ENCODE measurements at places on chromosomes 13 and 19.
A peak's percentile ranks its signal among the peaks of the same experiment; 100 is the strongest.

DNA sequence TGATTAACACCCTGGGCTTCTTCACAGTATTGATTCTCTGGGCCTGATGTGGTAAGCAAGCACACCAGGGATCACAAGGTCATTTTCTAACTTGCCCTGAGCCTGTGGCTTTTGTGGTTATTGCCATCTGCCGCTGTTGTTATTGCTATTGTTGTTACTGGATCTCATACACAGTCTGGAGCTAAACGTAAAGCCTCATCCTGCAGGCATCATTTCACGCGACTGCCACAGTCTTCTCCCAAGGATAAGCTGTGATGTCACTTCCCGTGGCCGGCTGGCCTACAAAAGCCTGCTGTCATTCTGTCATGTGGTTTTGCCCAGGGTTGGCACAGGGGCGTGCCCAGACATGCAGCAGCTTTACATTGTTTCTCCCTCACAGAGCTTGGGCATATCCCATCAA is 154.0 kb upstream of the GPR12 start:
- DNase-seq, result no peak

DNA sequence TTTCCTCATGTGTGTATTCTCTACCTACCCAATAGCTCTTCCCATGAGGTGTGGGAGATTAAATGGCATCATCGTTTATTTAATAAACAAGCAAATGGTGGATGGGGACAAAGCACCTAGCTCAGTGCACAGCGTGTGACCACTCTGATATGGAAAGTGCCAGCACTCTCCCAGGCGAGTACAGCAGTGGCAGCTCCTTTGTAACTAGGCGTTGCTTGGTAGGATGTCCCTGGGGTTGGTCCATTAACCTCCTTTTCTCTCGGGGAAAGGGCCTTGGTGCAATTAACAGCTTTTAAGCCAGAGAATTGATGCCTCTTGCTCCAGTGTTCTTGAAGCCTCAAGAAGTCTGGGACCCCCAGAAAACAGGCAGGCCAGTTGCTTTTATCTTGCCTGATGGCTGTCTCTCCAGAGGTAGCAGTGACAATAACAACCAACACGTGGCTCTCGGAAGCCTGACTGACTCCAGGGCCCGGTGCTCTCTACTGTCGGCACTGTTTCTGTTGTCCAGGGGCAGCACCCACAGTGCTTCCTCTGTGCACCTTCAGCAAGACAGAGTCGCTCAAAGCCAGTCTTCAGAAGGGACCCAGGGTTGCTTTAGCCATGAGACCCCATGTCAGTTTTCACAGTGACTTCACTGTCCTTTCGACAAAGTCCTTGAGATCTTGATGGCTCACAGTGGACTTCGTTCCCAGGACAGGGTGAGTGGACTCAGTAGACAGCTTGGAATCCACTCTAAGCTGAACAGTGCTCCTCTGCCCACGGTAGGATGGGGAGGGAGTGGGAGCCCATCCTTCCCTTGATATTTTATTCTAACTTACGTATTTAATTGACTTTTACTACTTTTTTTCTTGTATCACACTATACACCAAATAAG is 33.9 kb upstream of the NPAS1 start:
- no peak for DNase-seq

- DNase-seq, result peak; percentile 89
These were observed 15.2 kb upstream of the TLE6 start for GRCh38 chr19:2962018-2962670.

GRCh38 chr19:53879140-53880081 is 2.6 kb upstream of the PRKCG start:
- peak; percentile 96 for DNase-seq

GRCh38 chr19:6767357-6768235 is at the start of gene SH2D3A:
TSS of gene SH2D3A (minus strand) at chr19:6767435. CDS start at chr19:6763748, 3,687 bp downstream.
- peak; percentile 52 for DNase-seq

DNA sequence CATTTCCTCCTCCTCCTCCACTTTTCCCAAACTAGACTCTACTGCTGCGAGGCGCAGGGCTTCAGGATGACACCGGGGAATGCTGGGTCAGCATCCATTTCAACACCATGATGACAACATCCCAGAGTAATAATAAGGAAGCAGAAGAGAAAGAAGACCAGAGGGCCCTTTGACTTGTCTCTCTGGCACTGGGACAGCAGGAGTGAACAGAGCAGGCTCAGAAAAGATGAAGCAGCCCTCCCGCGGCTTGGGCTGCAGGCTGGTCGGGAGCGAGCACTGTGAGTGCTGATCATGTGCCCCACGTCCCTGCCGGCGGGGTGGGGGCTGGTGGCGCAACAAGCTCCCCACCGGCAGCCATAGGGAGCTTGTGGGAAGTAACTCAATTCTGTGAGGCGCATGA is 30.5 kb downstream of the RANBP3 start:
- no peak for DNase-seq

Measured in cerebellar cortex (tissue), 1 donor.